ENCODE measurements at places on chromosomes 2 and 18.
A peak's percentile ranks its signal among the peaks of the same experiment; 100 is the strongest.

DNA sequence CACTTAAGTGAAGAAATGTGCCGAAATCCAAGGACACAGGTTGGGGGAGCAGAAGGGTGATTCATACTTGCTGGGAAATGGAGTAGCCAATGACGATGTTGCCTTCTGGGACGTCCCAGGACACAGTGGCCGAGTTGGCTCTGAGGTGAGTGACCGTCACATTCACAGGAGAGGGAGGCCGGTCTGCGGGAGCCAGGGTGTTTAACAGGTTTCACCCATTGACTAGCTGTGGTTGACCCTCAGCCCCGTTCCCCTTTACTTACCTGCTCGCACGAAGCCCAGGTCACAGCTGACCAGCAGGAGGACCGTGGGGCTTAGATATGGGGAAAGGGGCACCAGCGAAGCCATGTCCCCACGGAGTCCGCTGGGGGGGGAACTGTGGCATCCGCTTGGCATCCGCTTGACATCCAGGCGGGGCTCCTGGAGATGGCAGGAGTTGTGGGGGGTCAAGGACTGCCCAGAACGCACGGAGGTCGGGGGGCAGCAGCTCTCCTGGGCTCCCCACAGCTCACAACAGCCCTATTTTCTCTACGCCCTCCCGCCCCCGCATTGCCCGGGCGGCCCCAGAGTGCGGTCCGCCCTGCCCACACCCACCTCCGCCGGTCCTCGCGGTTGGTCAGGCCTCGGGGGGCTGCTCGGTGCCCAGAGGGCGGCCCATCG is 586 bp downstream of the FNDC4 start:
- peak; percentile 51 for DNase-seq

- no peak for DNase-seq
Observed at GRCh38 chr2:105760191-105760590, 15.5 kb downstream of the NCK2 start.

DNA sequence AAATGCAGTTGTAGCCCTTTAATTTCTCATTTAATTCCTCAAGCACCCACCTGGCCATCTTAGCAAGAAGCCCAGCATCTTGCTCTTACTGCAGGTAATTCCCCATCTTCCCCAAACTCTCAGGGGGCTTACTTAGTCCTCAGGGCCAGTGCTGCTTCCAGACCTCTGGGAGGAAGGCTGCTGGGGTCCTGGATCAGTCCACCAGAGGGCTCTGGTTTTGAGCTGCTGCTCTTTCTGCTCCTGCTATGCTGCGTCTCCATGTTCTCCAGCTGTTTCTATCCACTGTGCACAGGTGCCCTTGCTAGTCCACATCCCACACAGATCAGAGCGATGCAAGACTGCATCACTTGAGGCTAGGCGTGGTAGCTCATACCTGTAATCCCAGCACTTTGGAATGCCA is 34.5 kb upstream of the TMEM87B start:
- no peak for DNase-seq

- DNase-seq, result no peak
Observed at GRCh38 chr2:182833084-182833854, 33.2 kb downstream of the FRZB start.

DNA sequence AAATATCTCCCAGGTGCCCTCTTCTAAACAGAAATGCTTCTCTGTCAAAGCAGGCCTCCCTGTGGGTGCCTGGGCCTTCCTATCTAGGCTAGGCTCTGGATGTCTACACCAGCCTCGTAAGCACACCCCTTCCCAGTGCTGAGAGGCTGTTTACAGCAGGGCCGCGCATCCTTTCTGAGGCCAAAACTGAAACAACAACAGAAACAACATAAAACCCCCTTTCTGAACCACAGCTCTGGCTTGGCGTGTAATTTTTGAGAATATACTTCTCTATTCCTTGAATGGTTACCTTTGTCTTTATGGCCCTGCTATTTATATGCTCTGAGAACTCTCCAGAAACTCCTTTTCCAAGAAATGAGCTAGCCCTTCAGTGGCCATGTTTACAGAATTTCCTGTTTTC is 118.4 kb downstream of the BCL2L11 start:
- DNase-seq, result no peak

- DNase-seq, result no peak
Observed at GRCh38 chr2:128628206-128628605, 309.5 kb upstream of the HS6ST1 start.

GRCh38 chr2:44747794-44748193 is 193.7 kb upstream of the SIX3 start:
- DNase-seq, result no peak

DNA sequence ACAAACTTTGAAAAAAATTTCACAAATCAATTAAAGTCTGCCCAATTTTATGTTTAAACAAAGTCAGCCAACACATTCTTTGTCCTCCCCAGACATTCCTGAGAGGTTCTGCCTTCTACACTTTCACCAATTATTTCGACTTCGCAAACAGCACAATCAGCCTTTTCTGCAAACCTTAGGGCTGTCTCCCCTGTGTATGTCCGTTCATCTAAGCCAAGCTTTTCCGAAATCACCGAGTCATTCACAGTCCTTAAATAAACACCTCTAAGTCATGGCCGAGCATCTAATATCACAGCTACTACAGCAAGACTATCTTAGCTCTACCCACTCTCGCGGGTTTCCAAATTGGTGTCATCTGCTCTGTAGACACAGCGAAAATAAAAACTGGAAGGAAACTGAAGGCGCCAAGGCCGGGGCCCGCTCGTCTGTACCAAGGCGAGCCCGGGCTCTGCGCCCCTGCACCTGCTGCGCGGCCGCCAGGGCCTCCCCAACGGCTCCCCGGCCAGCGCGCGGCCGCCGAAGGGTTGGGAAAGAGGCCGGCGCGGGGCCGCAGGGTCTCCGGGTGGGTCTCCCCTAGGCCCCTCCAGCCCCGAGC is 730 bp downstream of the ODC1 start:
- peak; percentile 33 for DNase-seq

GRCh38 chr2:50345701-50346591 is 686.0 kb downstream of the NRXN1 start:
- DNase-seq, result no peak

DNA sequence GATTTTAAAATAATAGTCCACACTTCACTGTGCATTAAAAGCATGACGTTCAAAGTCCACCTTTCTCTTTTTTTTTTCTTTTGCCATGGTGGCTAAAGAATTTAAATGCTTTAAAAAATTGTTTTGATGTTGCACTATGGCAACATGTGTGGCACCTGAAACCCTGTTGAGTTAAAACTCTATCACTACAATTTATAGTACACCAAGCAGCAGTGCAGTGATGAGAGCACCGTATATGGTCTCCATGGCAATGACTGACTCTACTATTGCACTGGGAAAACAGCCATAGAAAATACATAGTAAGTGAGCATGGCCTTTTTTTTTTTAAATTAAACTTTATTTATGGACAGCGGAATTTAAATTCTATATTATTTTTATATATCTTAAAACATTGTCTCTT is 298.8 kb downstream of the FIGN start:
- DNase-seq, result no peak

DNA sequence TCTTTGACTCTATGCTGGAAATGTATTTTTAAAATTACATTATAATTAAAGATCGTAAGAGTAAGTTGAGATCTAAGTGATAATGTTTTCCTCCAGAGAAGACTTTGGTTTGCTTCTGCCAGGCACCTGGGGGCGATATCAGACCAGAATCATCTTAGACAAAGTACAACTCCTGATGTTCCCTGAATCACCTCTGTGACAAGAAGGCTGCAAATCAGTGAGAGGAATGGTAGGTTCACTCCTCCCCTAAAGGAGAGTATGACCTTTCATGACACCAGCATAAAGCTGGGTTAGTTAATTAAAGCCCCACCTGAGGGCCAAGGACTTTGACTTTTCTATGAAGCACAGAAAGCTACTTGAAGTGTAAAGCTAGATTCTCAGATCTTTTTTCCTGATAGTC is 114.4 kb upstream of the DTNA start:
- DNase-seq, result peak; percentile 22

- DNase-seq, result no peak
Observed at GRCh38 chr18:79740521-79741361, 57.0 kb upstream of the KCNG2 start.

DNA sequence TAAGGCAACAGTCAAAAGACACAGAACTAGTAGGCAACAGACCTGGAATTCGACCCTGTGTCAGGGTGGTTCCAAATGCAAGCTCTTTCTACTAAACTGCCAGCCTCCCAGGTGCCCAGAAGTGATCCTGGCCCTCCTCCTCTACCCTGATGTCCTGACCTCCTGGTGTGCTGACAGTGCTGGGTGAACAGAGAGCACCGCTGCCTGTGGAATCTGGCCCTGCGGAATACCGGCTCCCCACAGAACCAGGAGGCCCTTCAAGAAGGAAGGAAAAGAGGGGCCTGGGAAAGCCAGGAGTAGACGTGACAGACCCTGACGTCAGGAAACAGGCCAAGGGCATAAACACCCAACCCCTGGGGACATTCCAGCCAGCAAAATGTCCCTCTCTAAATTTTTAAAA is 120.3 kb downstream of the NOL10 start:
- DNase-seq, result no peak

GRCh38 chr18:50982802-50983179 is 15.0 kb downstream of the ELAC1 start:
- no peak for DNase-seq

GRCh38 chr2:212908682-212909435 is 242.6 kb downstream of the IKZF2 start:
- peak; percentile 68 for DNase-seq

DNA sequence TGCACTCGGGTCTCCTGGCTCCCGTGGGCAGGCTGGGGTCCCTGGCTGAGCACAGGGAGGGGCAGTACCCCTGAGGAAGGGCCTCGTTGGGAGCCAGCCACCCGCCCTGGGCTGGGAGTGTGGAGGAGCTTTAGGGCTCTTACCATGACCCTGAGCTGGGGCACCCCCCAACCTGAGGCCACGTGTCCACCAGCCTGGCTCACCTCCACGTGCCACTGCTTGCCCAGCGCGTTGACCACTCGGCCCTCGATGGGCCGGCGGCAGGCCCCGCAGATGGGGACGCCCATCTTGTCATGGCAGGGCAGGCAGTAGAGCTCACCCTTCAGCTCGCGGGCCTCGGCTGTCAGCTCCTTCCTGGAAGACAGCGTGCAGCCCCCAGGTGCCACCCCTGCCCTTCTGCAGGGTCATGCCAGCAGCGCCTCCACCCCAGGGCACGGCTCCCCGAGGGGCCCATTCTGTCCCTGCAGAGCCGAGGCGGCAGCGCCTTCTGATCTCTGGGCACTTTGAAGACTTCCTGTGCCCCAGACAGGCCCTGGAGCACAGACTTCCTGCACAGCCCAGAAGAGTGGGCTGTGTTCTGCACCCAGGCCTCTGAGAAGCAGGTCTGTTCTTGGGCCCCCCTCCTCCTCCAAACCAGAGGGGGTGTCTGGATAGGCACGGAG is 4.0 kb upstream of the GPR17 start:
- DNase-seq, result no peak

DNA sequence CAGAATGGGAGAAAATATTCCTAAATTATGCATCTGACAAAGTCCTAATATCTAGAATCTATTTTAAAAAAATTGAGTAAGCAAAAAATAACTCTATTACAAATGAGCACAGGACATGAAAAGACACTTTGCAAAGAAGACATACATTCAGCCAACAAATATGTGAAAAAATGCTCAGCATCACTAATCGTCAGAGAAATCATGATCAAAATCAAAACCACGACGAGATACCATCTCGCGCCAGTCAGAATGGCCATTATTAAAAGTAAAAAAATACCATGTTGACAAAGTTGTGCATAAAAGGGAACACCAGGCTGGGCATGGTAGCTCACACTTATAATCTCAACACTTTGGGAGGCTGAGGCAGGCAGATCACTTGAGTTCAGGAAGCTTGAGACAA is 63.5 kb downstream of the EVA1A start:
- no peak for DNase-seq

DNA sequence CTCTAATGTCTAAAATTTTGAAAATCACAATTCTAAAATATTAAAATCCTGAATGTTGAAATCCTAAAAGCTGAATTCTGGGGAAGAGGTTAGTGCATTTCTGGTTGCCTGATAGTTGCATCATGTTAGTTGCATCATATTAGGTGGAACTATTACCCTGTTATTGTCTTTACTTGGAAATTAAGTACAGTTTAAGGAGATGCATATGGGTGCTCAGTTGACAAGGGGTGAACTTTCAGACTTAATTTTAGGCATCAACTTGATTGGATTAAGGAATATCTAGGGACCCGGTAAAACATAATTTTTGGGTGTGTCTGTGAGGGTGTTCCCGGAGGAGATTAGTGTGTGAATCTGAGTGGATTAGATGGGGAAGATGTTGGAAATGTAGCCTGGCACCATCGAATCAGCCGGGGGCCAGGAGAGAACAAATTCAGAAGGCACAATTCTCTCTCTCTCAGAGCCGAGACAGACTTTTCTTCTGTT is 409.8 kb downstream of the PLCL1 start:
- peak; percentile 59 for DNase-seq

DNA sequence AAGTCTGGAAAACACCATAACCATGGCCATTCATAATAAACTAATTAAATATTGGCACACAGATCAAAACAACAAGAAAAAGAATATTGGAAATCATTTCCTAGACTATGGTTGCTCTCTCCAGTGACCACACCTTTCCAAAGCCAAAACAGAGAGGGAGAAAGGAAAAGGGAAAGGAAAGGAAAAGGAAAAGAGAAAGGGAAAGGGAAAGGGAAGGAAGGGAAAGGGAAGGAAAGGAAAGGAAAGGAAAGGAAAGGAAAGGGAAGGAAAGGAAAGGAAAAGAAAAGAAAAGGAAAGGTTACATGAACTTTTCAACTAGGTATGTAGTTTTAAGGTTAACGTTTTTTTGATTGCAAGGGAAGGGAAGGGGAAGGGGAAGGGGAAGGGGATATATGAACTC is 360.5 kb upstream of the SLC39A10 start:
- no peak for DNase-seq

DNA sequence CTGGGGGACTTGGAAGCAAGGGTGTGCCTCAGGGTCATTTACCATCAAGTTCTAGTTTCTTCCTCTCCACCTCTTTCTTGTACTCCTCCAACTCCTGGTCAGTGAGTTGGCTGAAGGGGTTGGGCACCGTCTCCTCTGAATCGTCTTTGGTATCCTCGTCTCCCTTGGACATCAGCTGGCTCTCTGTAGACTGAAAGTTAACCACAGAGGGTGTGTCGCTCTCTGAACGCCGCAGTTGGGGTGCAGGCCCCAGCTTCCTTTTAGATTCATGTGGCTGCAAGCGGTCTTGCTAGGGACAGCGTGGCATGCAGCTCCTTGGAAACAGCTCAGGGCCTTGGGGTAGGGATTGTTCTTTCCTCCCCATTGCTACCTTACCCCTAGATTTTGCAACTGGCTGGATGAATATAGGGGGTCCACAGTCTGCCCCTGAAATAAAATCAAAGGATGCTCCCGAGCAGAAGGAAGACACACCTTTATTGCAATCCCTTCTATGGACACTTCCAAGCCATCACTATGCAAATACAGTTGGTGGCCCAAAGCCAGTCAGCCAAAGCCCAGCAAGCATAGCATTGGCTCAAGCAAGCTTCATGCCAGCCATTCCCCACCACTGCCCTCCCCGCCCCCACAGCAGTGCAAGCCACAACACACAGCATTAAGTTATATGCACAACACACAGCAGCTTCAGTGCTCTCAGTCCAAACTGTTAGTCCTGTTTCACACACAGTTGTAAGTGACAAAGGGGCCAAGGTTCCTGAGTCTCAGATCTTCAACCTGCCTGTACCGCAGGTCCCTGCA is 93.2 kb downstream of the ADD2 start:
- DNase-seq, result no peak

- DNase-seq, result no peak
Observed at GRCh38 chr2:217160978-217161973, 301.4 kb upstream of the TNP1 start.

GRCh38 chr2:97654309-97654708 is 8.4 kb downstream of the COX5B start:
- no peak for DNase-seq
